ENCODE measurements at places on chromosomes 5 and 9. TPM values are rescaled to one million over a fixed set of nuclear protein-coding genes. Genes with fewer than 3 reads are reported as not detected.

The TXN gene
- total RNA-seq = 1,209 TPM

The PDZD2 gene
- not detected for total RNA-seq

The FBP2 gene
- total RNA-seq = not detected

The PCDHGA2 gene
- total RNA-seq = 0.47 TPM

The RNF38 gene
- total RNA-seq = 8.9 TPM

The ADAMTS13 gene
- 0.45 TPM for total RNA-seq

The ARID3C gene
- not detected for total RNA-seq

The GRIA1 gene
- not detected for total RNA-seq

The LOX gene
- total RNA-seq = 2.0 TPM

The OXCT1 gene
- 3.2 TPM for total RNA-seq

The NRARP gene
- total RNA-seq = 3.9 TPM

The PCDHGB6 gene
- 0.09 TPM for total RNA-seq

The SPINK13 gene
- total RNA-seq = not detected

The ANKRD55 gene
- total RNA-seq = not detected

The BNC2 gene
- total RNA-seq = 4.2 TPM

The PLCXD3 gene
- 0.33 TPM for total RNA-seq

The KLF4 gene
- 17.1 TPM for total RNA-seq

The LRRTM2 gene
- total RNA-seq = not detected

The PCDHGB2 gene
- total RNA-seq = not detected

The CDKN2B gene
- total RNA-seq = not detected

The FBXL7 gene
- 1.3 TPM for total RNA-seq

The ATP6V1G1 gene
- total RNA-seq = 114 TPM

The ENTPD2 gene
- total RNA-seq = 0.91 TPM

The IL4 gene
- total RNA-seq = not detected

The CDC42SE2 gene
- 32.3 TPM for total RNA-seq

The ANKH gene
- total RNA-seq = 15.9 TPM

The TPM2 gene
- total RNA-seq = 671 TPM

The SPINK6 gene
- 0.39 TPM for total RNA-seq

The MYMK gene
- total RNA-seq = not detected

The PCDHGA11 gene
- 0.06 TPM for total RNA-seq

The C8G gene
- total RNA-seq = 0.64 TPM

The CARD9 gene
- 0.95 TPM for total RNA-seq

The PRR16 gene
- total RNA-seq = 0.09 TPM

The ITK gene
- not detected for total RNA-seq

The GCNT1 gene
- 2.9 TPM for total RNA-seq
